ENCODE measurements at places on chromosomes 1 and 21. TPM values are rescaled to one million over a fixed set of nuclear protein-coding genes. Genes with fewer than 3 reads are reported as not detected.

HSF2BP gene
- 0.83 TPM for total RNA-seq

MSH4 gene
- total RNA-seq, result 0.66 TPM

CDCA8 gene
- total RNA-seq, result 0.16 TPM

TAS1R1 gene
- total RNA-seq, result not detected

TSTD1 gene
- 46.4 TPM for total RNA-seq

CD5L gene
- not detected for total RNA-seq

CHIT1 gene
- total RNA-seq, result not detected

Data from sigmoid colon (tissue), 7 donors.